Fibroblast of skin of right quadriceps (primary cell): ENCODE measurements at places on chromosomes 16 and 17.

GRCh38 chr17:1171953-1172352, 7.8 kb downstream of the ABR start:
- no peak for DNase-seq

GRCh38 chr17:70307430-70308225, 138.3 kb downstream of the KCNJ2 start:
- DNase-seq, result peak; percentile 83

- peak; percentile 23 for DNase-seq
Observed at GRCh38 chr17:33291248-33292200, 1.6 kb downstream of the ASIC2 start.

GRCh38 chr17:82656266-82656665, 8.0 kb upstream of the WDR45B start:
- no peak for DNase-seq

DNA sequence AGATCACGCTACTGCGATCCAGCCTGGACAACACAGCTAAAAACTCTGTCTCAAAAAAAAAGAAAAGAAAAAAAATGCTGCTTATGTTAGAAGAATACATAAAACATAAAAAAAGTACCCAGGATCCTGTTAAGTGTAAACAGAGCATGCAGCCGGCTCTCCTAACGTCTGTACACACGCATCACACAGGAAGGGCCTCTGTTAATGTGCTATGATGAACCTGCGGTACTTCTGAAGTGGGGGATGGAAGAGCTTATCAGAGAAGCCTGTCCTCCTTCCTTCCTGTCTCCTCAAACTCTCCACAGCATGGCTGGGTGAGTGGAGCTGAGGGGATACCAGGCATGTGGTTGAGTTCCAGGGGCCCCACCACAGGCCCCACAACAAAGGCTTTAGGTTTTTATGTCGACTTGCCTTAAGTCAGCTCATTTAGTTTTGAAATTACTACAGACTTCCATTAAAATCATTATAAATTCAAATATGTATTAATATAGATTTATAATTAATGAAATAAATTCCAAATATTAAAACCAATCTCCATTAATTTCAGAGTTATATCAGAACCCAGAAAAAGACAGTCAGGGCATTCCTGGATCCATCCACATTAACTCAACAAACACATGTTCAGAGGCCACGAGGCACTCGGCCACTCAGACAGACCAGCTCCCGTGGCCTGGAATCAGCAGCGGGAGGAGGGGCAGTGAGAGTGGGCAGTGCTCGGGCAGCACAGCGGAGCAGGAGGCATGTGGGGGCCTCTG, 11.7 kb downstream of the CCDC57 start:
- DNase-seq, result no peak

- no peak for DNase-seq
Observed at GRCh38 chr16:87008664-87009063, 308.5 kb downstream of the C16orf95 start.

- DNase-seq, result no peak
Observed at GRCh38 chr17:31073411-31073810, 21.4 kb upstream of the NF1 start.

- DNase-seq, result no peak
Observed at GRCh38 chr17:79866791-79867518, 27.7 kb upstream of the CBX4 start.

DNA sequence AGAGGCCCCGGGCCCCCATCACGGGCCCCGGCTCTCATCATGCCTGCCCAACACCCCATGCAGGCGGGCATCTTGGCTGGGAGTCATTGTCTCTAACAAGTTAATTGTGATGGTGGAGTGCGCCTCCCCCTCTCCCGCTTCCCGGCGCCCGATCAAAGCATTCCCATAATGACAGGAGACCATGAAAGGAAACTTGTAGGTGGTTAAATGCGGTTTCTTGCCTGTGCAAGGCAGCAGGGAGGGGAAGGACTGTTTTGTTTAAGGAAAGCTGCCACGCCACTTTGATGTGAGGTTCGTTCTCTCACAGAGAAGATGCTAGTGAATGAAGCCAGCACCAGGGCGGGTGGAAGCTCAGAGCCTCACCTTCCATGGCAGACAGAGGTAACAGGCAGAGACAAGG, 45.4 kb downstream of the C16orf78 start:
- DNase-seq, result no peak

DNA sequence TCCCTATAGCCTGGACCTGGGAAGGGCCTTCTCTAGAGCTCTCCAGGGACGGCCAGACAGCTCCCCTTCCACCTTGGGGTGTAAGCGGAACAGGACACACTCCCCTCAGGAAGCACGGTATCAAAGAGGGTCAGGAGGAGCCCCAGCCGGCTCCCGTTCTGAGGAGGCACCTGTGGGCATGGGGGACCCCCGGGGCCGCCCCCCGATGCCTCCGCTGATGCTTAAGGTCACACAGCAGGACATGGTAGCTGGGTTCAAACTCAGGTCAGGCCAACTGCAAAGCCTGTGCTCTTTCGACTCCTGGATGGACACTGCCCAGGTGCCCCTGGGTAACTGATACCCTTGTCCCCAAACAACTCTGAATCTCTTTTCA, 49.8 kb downstream of the CMIP start:
- no peak for DNase-seq

DNA sequence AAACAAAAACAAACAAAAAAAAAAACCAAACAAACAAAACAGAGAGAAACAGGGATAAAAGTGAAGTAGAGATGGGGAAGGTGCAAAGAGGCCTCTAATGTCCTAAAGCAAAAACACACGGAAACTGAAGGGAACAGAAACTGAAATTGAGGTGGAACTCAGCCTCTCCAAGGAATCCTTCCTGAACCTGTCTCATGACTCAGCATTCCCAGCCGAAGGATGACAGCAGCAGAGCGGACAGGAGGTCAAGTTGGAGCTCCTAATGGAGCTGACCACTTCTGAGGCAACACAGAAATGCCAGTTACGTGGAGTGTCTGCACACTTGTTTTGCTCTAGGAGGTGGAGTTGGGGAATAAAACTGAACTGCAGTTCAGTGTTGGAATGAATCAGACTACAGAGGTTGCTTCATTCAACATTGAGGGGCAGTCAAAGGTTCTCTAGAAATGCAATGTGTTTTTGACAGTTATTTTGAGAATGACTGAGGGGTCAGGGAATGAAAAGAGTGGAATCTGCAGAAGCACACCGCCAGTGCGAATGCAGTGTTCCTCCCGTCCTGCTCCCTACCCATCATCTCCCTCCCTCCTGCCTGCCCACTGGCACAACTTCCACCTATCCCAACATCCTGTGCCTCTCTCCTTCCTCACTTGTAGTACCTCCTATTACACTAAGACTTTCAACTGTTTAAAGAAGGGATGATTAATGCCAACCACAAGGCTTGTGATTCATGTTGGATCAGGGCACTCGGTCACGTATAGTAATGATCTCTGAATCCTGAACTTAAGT, 6.3 kb downstream of the UBE2O start:
- DNase-seq, result peak; percentile 54

GRCh38 chr16:28279006-28279405, 13.3 kb upstream of the SBK1 start:
- DNase-seq, result no peak

- DNase-seq, result no peak
Observed at GRCh38 chr17:66427134-66427533, 124.7 kb downstream of the PRKCA start.

DNA sequence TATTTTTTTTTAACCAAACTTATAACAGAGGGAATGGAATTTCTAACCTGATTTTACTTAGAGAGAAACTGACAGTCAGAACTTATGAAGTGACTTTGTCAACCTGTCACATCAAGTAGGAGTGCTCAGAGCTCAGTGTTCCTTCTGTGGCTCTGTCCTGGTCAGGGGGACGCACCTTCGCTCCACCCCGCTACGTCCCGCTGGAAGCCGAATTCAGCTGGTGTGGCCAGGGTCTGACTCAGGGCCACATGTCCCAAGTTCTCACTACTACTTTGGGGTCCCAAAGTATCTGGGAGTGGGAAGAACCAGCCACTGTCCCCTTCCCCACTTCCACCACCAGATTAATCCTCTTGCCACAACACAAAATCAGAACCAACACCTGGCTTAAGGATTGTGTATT, 51.4 kb downstream of the C16orf78 start:
- DNase-seq, result no peak

GRCh38 chr17:67082107-67082506, 37.8 kb downstream of the CACNG1 start:
- DNase-seq, result no peak

GRCh38 chr17:50647187-50647586, 12.5 kb downstream of the ABCC3 start:
- DNase-seq, result no peak

DNA sequence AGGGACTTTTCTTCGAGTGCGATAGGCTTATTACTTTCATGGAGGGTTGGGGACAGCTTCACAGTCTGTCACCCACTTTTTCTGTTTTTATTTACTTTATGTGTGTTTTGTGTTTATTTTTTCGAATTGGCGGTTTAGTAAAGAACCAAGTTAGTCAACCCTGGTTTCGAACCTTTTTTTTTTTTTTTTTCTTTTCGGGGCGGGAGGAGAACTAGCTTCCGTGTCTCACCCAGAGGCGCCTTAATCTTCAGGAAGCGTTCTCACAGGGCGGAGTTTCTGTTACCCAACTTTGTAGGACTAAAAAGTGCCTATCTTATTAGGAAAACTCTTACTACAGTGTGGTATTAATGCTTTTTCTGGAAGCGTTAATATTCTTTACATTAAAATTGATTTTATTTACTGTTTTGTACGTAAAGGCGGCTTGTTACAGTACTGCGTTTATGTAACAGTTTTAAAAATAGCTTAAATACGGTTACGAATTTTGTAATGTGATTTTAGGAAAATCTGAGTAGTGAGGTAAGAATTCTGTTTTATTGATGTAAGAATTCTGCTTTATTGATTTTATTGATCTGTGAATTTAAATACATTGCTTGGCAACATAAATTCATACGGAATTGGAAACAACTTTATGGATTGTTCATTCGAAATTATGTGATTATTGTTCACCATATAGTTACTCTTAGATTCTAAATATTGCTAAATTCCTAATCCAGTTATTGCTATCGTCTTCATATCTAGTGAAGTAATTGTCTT, 885 bp downstream of the ZNF207 start:
- DNase-seq, result peak; percentile 69

DNA sequence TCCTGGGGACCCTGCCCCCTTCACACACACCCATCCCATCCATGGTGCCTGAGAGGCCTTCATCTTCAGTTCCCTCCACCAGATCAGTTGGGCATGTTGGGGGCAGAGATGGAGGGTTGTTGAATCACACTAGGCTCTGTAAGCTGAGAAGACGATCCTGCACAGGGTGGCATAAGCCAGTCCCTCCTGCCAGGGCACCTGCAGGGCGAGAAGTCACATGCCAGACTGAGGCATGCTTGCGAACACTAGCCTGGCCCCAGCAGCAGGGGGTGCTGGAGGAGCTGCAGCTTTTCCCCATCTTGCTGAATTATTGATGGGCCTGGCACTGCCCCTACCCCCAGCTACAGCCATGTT, 6.1 kb upstream of the TBX2 start:
- no peak for DNase-seq

DNA sequence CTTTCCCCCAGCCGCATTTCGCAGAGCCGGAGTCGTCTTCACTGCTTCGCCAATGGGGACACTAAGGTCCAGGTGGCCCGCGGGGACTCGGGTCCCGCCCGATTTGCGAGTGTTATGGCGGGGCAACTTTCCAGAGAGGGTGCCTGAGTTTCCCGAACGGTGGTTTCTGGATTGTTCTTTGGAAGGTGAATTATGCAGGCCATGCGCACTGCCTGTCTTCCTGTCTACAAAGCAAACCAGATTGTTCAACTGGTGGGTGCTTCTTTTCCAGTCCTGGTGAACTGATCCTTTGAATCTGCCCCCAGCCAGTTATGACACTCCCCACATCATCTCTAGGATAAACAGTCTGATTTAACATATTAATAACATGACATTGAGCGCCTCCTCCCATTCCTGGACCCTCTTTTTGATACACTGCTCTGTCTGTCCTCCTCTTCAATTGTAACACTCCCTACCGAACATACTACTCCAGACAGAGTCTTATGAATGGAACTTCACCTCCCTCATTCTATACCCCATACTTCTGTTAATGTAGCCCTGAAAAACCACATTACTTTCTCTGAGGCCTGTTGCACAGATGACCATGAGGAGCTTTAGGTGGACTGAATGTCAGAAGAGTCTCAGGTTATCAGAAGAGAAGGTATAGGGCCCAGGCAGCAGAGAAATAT, 159.0 kb downstream of the RAB11FIP4 start:
- DNase-seq, result peak; percentile 37
